ENCODE measurements at places on chromosomes 5 and 9.
A peak's percentile ranks its signal among the peaks of the same experiment; 100 is the strongest.

DNA sequence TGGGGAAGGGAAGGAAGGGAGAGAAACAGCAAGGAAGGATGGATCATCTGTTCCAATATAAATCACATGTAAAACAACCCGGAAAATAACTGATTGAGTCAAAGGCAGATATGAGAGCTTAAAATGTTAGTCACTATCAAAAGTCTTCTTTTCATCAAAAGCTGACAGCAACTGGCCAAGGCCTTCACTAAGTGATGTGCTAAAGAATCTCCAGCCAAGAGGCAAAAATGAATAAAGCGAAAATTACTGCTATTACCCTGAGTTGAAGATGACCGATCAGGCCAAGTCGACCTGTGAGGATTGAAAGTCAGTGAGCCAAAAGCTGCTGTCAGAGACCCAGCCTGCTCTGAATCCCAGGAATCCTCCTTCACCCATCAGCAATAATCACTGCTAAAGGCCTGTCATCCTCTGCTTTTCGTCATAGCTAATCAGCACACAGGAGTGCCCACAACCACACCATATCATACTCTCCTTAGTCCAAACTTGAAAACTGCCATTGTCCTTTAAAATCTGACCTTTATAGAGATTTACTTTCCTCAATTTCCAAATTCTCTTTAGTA, 736.9 kb downstream of the TLE1 start:
- DNase-seq: no peak

DNA sequence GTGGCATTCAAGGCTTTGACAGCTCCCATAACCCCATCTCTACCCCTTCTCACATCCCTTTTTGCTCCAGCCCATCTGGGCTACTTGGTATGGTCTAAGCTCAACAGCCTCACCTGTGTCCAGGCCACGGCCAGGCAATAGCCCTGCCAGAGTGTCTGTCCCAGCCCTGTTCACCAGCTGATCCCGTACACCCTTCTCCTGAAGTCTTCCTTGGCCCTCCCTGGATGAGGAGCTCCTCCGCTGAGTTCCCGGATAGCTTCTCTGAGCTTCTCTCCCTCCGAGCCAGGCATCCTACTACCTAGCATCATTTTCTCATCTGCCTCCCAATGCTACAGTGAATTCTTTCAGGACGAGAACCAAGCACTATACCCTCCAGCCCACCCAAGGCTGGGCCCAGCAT, 208.2 kb downstream of the DAB2IP start:
- no peak for DNase-seq

DNA sequence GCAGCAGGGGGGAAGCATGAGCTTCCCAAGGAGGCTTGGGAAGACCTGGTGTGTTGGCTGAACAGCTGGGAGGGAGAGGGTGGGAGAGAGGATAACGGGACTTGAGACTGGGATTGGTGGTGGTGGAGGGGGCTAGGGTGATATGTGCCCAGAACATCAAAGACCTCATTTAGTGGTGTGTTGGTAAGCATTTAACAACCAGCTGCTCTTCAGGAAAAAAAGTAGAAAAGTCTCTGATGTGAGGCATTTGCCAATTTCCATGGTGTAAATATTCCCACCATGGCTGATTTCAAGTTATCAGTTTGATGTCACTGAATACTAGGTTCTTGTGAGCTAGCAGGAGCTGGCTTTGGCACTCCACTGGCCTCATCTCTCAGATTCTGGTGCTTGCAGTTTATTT, 170.8 kb downstream of the MACROH2A1 start:
- no peak for DNase-seq

GRCh38 chr5:7902201-7902600, 33.3 kb downstream of the MTRR start:
- no peak for DNase-seq

GRCh38 chr9:26802921-26803320, 89.7 kb downstream of the CAAP1 start:
- DNase-seq: peak; percentile 3

DNA sequence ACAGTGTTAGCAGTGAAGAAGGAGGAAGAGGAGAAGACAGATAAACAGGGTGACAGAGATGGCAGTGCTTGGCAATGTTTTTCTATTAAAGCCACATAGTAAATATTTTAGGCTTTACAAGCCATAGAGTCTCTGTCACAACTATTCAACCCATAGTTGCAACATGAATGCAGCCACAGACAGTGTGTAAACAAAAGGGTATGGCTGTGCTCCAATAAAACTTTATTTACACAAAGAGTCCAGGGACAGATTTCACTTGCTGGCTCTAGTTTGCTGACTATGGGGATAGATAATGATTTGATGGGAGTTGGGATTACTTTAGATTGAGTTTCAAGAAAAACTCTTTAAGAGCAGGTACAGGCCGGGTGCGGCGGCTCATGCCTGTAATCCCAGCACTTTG, 224.8 kb upstream of the SEMA6A start:
- DNase-seq: no peak

- DNase-seq: no peak
These were observed 607.1 kb downstream of the TLE1 start for GRCh38 chr9:81082221-81082620.

- DNase-seq: no peak
These were observed 864.0 kb upstream of the ACO1 start for GRCh38 chr9:31520301-31521085.

DNA sequence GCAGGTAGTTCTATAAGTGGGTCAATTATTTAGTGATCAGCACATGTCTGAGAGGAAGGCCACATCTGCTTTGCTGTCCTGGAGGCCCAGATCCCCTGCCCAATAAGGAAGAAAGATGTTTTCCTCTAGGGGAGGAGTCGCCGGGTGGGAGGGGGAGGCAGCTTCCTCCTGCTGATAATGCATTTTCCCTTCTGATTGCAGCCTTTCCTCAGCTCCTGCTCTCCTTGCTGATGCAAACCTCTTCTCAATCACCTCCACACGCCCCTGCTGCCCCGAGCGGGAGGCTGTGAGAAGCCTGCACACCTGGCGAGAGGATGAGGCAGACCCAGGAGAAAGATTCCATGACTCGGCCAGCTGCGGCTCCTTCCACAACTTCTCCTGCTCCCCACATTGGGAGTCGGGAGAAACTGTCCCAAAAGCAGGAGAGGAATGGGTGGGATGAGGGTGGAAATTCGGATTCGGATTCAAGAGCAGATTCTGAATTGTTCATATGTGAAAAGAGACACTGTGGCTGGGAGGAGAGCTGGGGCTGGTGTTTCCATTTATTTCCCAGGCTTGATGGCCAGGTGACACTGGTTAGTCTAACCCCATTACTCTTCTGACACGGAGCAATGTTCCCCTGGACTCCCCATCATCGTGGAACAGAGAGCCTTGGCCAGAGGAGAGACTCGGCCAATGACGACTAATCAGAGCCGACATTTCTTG, 6.8 kb upstream of the NTNG2 start:
- no peak for DNase-seq

DNA sequence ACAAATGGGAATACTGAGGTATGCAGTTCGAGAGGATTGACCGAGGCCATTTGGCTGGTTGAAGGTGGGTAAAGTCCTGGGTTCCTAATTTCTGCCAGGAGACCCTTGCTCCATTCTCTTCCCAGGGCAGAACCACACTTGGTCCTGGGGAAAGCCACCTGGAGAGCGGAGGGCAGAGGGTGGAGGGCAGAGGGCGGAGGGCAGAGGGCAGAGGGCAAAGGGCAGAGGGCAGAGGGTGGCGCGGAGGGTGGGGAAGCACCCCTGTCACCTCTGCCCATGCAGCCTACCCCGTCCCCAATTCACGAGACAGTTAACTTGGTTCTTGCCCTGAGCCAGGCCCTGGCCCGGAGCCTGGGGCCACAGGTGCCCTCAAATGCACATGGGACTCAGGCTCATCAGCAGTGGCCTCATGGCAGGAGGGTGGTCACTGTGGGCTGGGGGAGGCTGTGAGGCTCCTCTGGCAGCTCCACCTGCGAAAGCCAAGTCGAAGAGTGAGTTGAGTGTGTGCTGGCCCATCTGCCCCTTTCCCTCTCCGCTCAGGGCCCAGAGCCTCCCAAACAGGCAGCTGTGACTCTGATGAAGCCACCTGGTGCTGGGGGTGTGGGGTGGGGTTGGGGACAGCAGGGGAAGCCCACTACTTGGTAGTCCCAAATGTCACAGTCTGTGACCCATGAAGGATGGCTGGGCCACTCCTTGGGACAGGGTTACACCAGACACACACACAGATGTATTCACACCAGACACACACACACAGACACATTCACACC, 28.0 kb upstream of the FCN1 start:
- no peak for DNase-seq

DNA sequence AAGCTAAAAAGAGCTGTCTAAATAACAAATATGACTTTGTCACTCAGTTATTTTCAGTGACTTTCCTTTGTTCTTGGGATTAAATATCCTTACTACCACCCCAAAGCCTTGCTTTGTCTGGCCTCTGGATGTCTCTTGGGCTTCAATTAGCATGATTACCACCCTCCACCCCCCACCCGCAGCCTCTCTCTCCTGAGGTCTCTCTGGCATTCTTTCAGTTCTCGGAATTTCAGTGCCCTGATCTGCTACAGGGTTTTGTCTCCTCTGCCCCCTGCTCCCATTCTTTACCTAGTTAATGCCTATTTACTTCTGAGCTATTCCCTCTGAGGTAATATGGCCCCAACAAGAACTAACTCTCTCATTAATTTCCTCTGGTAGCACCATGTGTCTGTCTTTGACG, 376.4 kb downstream of the DEPDC1B start:
- DNase-seq: no peak

- no peak for DNase-seq
These were observed 12.5 kb upstream of the SMIM23 start for GRCh38 chr5:171773106-171773505.

- no peak for DNase-seq
These were observed 3.2 kb downstream of the DOLPP1 start for GRCh38 chr9:129084087-129084486.

DNA sequence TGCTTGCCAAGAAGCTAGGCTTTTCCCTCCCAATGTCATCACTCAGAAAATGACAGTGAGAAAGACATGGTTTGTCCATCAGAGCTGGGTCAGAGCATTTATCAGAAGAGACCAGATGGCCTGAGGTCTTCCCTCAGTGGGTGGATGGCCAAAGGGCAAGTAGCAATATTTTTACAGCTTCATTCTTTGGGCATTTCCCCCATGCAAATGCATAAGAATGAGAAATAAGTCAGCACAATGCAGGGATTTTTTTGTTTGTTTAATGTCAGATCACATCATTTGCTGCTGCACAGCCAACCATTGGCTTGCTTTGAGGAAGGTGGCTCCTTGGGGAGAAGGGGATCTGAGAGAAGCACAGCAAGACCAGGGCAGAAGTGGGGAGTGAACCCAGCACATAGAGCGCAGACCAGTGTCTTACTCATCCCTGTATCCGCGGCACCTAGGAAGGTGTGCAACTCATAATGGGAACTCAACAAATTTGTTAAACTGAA, 209.6 kb downstream of the SEMA6A start:
- no peak for DNase-seq

DNA sequence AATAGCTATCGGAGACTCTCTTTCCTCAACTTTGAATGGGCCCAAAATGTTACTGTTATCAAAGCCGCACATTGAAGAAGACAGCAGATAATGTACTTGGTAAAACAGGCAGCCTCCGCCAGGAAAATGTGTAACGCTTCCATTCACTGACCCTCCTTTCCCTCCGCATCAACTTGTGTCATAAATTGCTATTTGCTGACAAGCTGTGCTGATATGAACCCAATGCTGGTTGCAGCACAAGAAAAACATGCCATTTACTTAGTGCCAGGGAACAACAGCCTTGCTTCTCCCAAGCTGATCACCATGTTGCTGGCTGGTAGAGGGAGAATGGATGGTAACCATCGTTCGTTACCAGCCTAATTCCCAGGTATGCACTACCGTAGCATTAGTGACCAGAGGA, 162.6 kb upstream of the PPP1R2B start:
- DNase-seq: no peak

DNA sequence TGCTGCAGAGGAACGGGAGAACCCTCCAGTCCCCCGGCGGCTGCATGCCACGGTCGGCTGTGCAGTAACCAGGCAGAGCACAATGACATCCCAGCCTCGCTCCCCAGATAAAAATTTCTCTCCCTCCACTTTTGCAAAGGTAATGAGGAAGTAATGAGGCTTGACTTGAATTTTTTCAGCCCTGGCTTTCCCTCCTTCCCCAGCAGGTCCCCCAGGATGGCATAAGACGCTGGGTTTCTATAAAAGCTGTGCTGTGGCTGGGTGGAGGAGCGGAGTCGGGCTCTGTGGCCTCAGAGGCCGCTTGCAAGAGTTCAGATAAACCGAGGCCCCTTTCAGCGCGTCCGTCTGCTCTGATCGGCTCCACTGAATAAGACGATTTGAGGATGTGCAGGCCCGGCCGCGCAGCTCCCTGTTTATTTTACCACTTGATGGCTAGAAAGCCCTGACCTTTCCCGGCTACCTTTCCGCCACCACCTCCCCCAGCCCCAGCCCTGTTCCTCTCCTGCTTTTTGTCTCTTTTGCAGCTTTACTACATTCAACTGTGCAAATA, 351.9 kb upstream of the IRX2 start:
- DNase-seq: no peak

DNA sequence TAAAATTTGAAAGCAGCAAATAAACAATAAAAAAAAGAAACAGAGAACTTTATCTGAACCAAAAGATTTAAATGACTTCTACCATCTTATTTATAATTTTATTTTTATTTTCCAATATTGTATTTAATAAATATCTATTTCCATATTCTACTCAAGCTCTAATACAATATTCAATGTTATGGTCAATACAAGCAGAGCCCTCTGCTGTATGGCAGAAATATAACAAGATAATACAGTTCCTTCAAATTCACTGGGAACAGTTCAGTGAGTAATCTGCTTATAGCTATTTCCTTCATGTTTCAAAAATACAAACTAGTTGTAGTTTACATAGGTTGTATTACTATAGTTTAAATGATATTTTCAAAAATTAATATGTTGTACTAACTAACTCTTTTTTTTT, 332.7 kb downstream of the PRDM9 start:
- no peak for DNase-seq

- DNase-seq: no peak
These were observed 417.2 kb downstream of the TLR4 start for GRCh38 chr9:118121361-118121760.

DNA sequence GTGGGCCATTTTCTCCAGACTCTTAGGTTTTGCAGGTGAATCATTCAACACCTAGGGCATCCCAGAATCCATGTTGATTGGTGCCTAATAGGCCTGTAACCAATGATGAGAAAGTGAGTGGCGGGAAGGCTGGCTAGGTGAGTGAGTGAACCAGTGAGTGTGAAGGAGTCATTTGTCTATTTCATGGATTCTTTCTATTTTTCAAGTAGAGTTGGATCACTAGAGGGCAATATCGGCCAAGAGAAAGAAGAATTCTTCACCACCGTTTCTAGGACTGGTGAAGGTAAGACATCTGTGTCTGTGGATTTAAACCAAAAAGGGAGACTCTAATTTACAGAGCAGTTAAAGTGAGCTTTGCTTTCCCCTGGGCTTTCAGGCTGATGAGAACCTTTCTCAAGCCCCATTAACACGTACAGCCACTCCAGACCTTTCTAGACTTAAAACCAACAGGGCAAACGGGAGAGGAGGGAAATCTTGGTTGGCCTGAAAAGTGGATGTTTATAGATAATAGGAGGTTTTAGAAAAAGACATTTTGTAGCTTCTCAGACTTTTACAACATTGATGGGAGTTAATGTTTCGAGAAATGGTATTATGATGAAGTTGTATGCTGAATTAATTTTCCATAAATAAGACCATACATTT, 114.3 kb upstream of the IL12B start:
- DNase-seq: no peak

All from NCI-H187 (cell line).